ENCODE measurements at places on chromosomes 4 and X.

DNA sequence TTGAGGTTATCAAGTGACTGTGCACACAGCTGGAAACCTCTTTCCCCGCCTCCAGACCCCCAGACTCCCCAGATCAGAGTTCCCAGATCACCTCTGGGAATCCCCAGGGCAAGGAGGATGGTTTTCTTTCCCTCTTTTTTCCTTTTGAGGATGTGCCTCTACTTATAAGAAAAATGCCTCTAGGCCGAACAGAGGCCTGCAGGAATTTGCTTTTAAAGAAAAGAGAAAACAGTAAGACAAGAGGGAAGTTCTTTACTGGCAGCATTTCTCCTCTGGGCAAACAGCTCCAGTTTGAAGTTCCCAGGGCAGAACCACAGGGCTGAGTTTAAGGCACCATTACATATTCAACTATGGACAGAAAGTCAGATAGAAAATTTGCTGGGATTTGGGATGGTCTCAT, 837.9 kb upstream of the LCORL start:
- DNase-seq: peak; percentile 84

DNA sequence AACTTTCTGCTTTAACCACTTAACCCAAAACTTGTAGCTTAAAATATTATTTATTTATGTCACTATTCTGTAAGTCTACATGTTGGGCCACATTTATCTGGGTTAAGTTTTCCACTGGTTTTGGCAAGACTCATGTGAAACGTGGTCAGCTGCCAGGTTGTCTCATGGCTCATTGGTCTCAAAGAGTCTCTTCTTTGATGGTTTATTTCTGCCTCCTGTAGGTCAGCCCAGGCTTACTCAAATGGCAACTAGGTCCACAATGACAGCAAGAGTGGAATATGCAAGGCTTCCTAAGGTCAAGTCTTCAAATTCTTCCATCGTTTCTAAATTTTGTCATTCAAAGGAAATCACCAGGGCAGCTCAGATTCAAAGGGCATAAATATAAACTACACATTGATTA, 828.7 kb downstream of the PCDH7 start:
- DNase-seq: no peak

DNA sequence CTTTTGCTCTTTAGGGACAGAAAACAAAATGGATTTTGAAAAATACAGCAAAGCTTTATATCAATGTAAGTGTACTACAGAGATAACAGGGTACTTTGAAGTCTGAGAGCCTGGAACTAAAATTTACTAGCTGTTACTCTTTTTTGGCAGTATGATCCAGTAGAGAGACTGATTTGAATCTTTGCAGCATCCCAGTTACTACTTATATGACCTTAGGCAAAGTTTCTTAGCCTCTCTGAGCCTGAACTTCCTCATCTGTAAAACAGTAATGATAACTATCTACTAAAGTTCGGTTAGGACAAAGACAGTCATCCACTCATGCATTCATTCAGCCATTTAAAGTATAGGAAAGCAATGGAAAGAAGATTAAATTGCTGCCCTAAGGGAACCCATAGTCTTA, 10.1 kb downstream of the BRWD3 start:
- DNase-seq: no peak

DNA sequence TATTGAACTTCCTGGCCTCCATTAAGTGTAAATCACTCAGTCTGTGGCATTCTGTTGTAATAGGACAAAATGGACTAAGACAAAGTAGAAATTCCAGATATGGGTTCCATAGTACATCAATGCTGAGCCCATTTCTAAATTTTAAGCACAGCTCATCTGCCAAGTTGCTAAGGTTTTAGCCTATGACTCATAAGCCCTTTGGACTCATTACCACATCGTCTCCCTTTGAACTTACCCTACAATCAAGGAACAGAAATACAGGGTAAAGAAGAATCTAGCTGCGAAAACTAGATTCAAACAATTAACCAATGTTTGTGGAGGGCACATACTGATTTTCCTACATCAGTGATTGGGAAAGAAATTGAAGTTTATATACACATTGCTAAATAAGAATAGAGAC, 31.8 kb downstream of the NAA11 start:
- no peak for DNase-seq

DNA sequence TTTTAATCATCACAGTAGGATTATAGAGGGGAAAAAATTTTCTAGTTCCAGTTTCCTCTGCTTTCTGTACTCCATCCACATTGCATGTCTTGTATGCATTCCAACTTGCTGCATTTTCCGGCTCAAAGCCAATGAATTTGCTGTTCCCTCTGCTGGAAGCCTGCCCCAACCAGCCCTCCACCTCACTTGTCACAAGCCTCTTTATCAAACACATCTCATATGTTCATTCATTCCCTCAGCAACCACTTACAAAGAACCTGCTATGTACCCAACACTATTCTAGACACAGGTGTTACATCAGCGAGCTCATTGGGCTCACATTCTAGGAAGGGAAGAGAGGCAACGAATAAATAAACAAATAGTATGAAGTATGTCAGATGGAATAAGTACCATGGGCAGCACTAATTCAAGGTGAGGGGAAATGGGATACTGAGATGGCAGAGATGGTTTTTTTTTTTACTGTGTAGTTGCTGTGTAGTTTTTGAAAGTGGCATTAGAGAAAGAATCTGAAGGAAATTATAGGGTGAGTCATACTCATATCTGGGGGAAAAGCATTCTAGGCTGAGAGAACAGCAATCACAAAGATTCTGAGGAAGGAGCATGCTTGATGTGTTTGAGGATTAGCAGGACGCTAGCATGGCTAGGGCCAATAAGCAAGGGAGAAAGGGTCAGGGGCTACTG, 332.5 kb downstream of the PDGFC start:
- DNase-seq: no peak

GRCh38 chr4:111475001-111475400, 670.3 kb upstream of the FAM241A start:
- DNase-seq: peak; percentile 76

GRCh38 chrX:49627086-49627777, 28.4 kb downstream of the GAGE1 start:
- DNase-seq: peak; percentile 82

GRCh38 chr4:1345903-1346780, 866 bp upstream of the UVSSA start:
- DNase-seq: peak; percentile 74
